Stimulated activated CD8-positive, alpha-beta memory T cell treated with anti-CD3 and anti-CD28 coated beads, Interleukin-4, amount 100 ng/mL, for 4 hours (primary cell): ENCODE measurements at places on chromosomes 7 and 10.

DNA sequence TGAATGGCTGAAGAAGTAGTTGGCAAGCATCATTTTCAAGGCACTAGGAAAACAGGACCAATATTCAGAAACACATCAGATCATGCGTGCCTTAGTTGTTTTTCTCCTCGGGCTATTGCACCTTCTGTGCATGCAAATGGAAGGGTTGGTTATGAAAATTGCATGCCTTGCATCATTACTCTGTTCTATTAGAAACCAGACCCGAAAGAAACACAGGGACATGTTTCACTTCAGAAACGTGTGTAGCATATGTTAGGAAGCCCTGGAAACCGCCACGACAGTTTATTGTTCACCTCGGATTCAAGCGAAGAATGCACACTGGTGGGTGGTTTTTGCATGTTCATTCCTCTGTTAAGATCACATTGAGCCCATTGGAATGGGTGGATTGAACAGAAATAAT lies 214.7 kb downstream of the FRMD4A start:
- no peak for DNase-seq

- no peak for DNase-seq
Measured at GRCh38 chr7:315516-316265, 25.7 kb downstream of the FOXL3 start.

GRCh38 chr10:103181244-103181643 lies 11.8 kb downstream of the NT5C2 start:
- no peak for DNase-seq

DNA sequence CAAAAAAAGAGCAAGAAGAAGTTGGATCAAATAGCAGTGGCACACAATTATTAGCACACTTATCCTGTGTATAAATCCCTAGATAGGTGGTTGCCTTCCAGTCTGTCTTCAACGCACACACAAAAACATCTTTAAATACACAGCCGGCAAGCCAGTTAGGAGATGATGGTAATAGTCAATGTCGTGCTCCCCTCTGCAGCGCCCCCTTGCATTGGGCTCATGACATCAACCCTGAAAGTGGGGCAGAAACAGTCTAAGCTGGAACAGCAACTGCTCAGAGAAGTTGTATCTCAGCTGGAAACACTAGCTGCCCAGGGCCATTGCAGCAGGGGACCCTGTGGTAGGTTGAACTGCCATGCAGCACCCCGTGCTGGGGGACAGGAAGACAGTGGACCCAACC lies 179.5 kb upstream of the YAE1 start:
- DNase-seq, result no peak

DNA sequence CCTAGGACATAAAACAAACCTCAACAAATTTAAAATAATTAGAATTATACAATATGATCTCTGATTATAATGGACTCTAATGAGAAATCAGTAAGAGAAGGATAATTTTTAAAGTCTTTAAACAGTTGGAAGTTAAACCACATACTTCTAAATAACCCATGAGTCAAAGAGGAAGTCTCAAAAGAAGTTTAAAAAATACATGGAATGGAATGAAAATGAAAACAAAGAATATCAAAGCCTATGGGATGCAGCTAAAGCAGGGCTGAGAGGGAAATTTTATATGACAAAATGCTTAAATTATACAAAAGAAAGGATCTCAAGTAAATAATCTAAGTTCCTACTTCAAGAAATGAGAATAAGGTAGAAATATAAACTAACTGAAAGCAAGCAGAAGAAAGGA lies 460.5 kb downstream of the RPS24 start:
- no peak for DNase-seq

- DNase-seq, result no peak
Measured at GRCh38 chr7:33590916-33591315, 314.4 kb upstream of the BMPER start.

DNA sequence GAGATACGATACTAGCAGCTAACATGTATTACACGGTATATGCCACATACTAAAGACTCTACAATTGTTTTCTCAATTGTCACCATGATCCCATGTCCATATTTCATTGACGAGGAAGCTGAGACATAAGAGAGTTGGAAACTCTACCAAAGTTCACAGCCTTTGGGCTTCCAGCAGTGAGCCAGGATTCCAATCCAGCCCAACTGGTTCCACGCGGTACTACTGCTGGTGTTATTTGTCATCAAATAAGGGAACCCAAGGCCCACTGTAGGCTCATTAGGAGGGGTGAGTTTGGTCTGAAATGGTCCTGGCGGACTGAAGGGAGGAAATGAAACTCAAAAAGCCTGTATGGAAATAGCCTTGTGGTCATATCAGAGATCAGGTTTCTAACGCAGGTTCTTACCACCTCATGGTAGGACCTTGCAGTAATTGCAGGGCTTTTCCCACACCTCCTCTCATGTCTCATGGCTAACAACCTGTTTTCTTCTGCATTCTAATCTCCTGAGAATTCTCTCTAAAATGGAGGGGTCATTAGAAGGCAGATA lies 814.6 kb downstream of the LRMDA start:
- DNase-seq, result no peak

DNA sequence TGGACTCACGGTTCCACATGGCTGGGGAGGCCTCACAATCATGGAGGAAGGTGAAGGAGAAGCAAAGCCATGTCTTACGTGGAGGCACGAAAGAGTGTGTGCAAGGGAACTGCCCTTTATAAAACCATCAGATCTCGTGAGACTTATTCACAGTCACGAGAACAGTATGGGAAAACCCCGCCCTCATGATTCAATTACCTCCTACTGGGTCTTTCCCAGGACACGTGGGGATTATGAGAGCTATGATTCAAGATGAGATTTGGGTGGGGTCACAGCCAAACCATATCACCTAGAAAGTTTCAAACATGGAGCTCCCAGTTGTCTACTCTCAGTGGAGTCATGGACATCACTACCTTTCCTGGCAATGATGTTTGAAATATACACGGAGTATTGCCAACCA lies 49.6 kb downstream of the CYCS start:
- no peak for DNase-seq

DNA sequence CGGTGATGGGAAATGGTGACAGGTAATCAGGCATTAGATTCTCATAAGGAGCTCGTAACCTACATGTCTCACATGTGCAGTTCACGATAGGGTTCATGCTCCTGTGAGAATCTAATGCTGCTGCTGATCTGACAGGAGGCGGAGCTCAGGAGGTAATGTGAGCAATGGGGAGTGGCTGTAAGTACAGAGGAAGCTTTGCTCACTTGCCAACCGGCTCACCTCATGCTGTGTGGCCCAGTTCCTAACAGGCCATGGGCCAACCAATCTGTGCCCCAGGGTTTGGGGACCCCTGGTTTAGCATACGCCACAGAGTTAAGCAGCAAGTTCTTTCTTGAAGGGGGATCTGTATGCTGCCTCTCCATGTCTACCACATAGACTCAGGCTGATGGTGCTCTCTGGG lies 133.1 kb downstream of the IQUB start:
- no peak for DNase-seq

DNA sequence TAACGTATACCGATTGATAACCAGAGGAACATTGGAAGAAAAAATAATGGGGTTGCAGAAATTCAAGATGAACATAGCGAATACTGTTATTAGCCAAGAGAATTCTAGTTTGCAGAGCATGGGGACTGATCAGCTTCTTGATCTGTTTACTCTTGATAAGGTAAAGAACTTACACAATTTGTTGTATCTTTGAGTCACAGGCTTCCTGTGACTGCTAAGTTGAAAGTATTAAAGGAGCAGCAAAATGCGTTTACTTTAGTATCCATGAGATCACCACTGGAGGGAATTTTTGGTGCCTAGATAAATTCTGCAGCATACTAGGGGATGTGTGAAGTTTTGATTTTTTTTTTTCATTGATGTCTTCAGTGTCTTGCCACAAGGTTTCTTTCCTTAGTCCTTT lies 103.6 kb downstream of the BTAF1 start:
- DNase-seq, result no peak

DNA sequence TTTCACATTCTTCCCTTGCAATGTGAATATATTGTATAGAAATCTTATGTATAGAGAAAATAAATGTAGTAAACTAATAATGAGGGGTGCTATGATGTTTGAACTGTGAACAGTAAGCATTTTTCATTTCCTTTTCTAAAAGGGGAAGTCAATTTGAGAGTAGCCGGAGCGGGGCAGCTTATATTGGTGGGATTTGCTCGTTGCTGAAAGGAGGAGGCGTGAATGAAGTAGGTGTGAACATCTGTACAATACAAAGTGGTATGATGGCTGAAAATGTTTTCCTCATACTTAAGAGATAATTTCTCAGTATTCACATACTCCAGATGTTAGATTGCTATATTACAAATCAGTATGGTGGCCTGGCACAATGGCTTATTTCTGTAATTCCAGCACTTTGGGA lies 87.1 kb downstream of the SRI start:
- no peak for DNase-seq

- no peak for DNase-seq
Measured at GRCh38 chr10:124318076-124318475, 100.6 kb downstream of the OAT start.

DNA sequence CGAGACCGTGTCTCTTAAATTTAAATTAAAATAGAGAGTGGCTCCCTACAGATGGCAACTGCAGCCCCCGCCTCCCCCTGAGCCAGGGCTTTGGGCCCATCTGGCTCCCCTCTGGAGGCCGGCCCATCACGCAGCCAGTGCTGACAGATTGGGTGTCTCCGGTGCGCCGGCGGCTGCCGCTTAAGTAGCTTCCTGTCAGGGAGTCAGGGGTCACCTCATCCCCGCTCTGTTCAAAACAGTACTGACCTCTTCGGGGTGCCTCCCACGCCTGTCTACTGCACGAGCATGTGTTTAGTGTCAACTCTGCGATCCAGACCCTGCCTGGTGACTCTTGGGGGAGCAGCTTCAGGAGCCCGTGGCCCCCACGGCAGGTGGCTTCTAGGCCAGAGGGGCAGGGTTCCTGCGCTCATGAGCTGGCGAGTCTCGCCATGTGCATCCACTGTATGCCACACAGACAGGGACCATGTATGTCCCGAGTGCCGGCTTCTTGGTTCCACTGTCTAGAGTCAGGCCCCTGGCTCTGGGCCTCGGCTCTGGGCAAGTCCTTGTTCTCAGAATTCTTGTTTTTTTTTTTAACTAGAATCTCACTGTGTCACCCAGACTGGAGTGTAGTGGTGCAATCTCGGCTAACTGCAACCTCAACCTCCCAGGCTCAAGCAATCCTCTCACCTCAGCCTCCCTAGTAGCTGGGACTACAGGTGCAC lies 36.1 kb downstream of the KCTD7 start:
- DNase-seq, result no peak

DNA sequence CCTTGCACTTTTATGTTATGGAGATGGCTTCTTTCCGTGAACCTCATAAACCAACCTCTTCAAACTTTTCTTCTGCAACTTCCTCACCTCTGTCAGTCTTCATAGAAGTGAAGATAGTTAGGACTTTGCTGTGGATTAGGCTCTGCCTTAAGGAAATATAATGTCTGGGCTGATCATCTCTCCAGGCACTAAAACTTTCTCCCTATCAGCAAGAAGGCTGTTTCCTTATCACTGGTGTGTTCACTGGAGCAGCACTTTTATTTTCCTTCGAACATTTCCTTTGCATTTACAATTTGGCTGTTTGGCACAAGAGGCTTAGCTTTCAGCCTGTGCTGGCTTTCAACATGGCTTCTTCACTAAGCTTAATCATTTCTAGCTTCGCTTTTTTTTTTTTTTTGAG lies 52.8 kb downstream of the ESYT2 start:
- DNase-seq, result no peak

DNA sequence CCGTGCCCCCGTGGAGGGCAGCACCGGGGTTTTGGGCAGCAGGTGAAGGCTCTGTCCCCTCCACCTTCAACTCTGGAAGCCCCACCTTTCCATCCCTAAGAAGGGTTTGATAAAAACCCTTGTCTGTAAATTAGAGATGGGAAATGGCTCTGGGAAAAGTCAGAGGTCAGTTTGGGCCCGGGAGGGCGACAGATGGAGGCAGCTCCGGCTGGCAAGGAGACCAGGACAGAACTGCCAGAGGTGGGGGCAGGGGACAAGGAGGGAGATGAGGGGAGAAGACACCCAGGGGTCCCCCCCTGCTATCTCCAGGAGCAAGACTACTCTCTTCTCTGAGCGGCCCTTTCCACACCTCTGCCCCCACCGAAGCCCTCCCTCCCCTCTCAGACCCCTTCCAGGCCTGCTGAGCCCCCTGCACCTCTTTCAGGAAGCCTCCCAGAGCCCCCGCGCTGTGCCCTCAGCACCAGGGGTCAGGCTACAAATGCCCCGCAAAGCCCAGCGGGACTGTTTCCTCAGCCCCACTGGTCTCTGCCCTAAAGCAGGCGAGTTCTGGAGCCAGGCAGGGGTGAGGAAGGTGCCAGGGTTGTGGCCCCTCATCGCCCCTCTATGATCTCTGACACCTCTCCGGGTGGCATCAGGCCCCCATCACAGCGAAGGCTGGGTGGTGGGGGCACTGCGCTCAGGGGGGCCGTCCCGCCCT lies 980 bp upstream of the SH2B2 start:
- DNase-seq, result no peak
